ENCODE measurements at places on chromosomes 1 and 21.
A peak's percentile ranks its signal among the peaks of the same experiment; 100 is the strongest.

DNA sequence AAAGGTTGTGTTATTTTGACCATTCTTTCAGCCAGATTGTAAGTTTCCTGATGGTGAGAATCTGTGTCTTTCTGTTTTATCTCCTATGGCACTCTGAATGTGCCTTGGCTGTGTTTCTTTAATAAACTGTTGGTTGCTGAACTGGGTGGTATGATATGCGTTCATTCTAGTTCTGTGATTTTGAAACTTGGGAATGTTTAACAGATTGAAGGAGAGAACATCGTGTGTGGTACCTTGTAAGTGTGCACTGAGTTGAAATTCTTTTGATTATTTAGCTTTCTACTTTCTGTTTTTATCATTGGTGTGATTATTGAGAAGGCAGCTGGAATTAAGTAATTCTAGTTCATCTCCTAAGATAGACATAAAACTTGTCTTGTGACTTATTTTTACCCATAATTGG, 4.6 kb downstream of the BACH1 start:
- DNase-seq: no peak

DNA sequence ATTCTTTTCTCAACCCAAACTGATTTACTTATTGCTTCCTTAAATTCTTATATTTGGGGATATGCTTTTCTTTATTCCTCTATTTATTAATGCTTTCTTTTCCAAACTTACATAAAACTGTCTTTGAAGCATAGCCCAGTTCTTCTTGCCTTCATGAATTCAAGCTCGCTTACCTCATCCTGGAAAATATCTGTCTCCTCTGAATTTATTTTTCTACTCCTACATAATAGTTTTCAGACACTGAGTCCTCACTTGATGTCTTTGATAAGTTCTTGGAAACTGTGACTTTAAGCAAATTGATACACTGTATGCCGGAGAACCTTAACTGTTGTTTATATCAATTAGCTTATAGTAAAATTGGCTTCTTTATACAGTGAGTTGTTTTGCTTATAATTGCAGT, 93.8 kb downstream of the ZFYVE9 start:
- no peak for DNase-seq

DNA sequence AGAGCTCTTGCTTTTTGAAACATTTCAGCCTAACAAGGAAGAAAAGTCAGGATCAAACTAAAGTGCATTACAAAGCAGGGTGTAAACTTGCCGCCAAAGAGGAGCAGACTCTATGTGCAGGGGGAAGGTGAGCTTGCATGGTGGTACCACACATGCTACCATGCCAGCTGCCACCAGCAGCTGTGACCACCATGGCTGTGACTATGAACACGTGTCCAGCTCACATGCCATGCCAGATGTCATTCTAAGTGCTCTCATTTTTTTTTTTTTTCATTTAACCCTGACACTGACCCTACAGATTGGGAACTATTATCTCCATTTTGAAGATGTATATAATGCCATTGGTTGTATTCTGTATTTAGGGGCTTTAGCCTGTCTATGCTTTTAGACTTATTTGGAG, 79.0 kb downstream of the PCP4 start:
- DNase-seq: peak; percentile 21

- no peak for DNase-seq
Observed at GRCh38 chr1:175043824-175044223, 20.6 kb upstream of the MRPS14 start.

DNA sequence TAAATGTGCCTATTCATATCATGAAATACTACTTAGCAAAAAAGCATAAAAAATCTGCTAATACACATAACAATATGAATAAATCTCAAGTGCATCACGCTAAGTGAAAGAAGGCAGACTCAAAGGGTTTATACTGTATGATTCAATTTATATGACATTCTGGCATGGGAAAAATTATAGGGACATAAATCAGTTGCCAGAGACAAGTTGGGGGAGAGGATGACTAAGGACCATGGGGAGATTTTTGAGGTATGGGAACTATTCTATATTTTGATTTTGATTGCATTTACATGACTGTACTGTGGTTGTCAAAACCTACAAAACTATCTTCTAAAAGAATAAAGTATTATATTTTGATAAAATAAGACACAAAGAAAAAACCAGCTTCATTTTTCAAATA, 650.3 kb upstream of the NR5A2 start:
- no peak for DNase-seq

DNA sequence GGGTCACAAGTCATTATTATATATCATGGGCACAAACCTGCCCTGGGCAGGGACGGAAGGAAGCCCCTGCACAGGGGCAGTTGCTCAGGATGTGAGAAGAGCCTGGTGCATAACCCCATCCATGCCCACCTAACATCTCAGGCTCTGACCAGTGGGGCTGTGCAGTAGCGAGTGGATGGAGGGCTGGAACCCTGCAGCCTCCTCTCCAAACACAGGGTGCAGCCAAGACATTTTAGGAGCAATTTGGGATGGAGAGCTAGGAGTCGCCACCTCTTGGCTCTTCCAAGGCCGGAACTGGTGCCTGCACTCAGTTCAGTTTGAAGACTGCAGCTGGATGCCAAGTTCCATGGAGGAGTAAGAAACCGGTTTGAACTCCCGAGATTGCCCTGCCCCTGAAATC, 2.8 kb downstream of the MX1 start:
- DNase-seq: no peak

DNA sequence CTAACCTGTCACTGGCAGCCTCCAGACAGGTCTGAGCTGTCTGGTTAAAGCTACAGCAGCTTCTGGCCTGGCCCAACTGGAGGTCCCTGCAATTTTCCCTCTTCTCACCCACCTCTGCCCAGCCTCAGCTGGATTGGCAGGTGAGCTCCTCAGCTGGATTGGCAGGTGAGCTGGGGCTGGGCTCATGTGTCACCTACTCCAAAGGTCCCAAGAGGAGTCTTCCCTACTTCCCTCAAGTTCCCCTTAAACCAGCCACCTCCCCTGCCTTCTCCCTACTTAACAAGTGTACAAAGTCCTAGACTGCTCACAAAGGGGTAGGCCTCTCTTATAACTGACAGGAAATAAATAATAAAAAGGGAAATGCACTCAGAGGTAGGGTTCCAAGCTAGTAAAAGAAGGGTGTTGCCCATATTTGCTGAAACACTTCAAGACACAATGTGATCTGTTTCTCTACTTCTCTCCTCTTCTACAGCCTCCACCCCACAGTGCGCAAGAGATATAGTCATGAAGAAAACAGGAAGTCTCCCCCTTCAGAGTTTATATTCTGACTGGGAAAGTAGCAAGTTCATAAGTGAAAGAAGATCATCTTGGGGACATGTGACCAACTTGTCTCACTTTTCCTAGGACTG, at the start of gene GPA33:
TSS of gene GPA33 (minus strand) at position 64 of the 629 bp plus-strand sequence. CDS start 90 bp downstream, outside the sequence.
- no peak for DNase-seq

- DNase-seq: no peak
Observed at GRCh38 chr1:24878045-24878444, 52.0 kb downstream of the RUNX3 start.

- DNase-seq: no peak
Observed at GRCh38 chr21:35232545-35233176, 183.6 kb upstream of the RUNX1 start.

DNA sequence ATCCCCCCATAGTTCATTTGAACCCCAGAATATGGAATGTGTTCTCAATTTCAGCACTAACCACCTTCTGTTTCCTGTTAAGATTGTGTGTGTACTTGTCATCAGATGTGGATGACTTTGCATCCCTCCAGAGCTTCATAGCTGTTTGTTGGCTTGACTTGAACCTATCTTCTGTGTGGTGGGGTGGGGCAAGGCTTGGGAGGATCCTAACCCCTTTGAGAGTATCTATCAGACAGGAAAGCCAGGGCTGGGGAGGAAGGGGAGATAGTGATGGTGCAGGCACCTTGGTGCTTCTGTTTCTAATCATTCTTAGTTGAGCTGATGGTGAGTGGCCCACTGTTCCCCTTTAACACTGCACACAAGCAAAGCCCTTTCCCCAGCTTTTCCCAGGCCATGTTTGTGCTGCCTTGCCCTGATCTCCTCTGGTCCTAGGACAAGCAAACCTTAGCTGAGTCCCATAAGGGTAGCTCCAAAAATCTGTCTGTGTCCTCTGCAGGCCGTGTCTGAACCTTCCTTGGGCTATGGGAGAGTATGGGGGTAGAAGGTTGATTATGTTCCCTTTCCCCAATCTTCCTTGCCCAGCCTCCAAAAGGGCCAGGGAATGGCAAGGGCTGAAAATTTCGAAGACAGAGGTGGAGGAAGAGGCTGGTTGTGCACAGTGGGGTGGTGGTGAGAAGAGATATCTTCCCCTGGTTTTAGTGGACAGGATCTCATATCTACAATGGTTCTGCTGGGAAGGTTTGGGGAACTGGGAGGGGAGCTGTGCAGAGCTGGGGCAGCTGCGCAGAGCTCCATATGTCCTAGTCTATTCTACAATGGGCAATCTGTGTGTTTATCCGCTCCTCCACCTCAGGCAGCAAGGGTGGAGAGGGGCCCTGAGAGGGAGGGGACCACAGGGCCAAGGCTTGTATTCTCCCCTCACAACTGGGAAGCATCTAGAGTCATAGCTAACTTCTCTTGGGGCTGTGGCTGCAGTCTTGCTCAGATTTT, 1.4 kb downstream of the NHLH1 start:
- no peak for DNase-seq

DNA sequence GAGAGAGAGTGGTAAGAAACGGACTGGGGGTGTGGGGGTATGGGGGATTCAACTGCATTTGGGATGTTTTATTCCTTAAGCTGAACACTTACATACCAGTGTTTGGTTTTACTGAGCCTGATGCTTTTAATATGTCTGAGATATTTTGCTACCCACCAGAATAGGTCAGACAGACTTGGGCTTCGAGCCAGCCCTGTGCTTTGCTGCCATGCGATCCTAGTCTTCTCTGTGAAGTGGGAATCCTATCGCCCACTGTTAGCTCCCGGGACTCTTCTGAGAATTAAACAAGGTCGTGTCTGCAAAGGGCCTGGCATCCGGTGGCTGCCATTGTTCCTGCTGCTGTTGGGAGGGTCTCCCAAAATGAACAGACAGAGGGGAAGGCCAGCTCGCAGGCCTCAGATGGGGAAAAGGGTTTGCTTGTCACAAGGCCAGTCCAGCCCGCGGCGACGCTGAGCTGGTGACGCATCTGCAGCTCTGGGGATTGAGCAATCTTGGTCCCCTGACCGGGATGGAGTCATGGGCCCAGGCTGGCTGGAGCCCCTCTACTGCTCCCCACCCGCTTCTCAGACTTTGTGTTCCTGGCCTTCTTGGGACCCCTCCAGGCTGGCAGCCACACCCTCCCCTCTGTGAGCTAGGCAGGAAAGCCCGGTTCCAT, 26.9 kb upstream of the ECE1 start:
- DNase-seq: no peak

GRCh38 chr1:110200666-110201065, 9.4 kb upstream of the KCNC4 start:
- DNase-seq: no peak

DNA sequence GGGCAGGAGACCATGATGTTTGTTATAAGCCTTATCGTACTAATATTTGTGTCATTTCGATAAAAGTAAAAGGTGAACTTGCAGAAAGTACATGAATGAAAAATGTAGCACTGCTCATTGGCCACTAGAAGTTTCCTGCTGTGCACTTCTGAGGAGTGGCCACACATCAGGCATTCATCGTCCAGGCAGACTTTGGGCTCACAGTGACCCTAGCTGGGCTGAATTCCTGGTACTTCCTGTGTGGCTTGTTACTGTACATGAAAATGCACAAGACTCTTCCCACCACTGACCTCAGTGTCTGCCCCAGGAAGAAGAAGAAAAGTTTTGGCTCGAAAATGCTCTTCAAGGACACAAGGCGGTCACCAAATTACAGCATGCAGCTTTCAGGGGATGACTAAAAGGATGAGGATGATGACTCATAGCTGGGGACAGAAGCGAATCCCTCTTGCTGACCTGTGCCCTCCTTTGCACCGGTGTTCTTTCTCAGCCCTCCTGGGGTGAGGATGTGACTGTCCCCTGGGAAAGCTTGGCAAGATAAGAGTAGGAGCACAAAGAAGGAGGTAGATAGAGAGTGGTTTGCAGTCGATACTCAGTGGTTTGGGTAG, 252.4 kb upstream of the KAZN start:
- DNase-seq: no peak

- DNase-seq: no peak
Observed at GRCh38 chr1:201228011-201228983, 37.7 kb downstream of the IGFN1 start.

DNA sequence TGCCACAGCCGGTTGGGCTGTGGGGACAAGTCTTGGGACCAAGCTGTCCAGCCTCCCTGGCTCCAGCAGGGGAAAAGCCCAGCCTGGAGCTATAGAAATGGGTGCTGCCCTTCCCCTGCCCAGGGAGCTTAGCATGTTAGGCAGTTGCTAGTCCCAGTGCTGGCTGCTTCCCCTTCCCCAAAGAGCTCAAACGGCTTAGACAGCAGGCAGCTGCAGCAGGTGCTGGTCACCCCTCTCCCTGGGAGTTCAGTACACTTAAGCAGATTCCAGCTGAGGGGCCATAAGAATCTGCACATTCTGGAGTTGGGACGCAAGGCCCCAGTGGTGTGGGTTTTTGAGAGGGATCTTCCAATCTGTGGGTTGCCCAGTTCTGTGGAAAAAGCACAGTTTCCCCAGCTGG, 11.1 kb upstream of the REG4 start:
- no peak for DNase-seq

GRCh38 chr1:176783309-176783708, 320.3 kb downstream of the PAPPA2 start:
- DNase-seq: no peak

DNA sequence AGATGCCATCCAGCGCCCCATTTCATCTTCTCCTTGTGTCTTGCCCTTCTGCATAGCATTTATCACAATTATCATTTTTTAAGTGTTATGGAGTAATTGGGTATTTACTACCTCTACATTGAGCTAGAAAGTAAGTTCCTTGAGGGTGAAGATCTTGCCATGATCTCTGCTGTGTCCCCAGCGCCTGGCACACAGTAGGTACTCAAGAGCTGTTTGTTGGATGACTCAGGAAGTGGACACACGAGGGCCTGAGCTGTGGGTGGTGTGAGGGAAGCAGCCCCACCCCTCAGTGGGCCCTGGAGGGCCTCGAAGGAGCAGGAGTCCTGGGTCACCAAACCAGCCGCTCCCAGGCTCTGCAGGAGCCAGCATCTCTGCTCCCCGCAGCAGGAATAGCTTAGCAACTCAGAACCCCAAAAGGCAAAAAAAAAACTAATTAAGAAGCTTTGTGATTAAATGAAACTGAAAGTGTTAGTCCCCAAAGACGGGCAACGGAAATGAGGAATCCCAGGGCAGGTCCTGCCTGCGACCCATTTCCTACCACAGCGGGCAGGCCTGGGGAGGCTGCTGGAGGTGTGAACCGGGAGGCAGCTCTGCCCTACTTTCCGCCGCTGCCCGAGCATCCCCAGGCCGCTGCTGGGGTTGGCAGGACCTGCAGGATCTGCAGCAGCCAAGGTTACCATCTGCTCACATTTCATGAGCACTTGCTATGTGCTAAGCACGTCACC, 87.7 kb downstream of the LACTBL1 start:
- DNase-seq: no peak

Measured in NCI-H2171 (cell line).